Chondrocyte (in vitro differentiated cells): ENCODE measurements at places on chromosomes 16 and 17. TPM values are rescaled to one million over a fixed set of nuclear protein-coding genes. Genes with fewer than 3 reads are reported as not detected.

TCAP gene
- total RNA-seq: 0.64 to 1.3 TPM (median 0.77 TPM) in 3 replicates

SDR42E2 gene
- not detected in 3 replicates for total RNA-seq

SBK1 gene
- 1.5 to 2.8 TPM (median 1.7 TPM) in 3 replicates for total RNA-seq

- peak overlapping the region; percentile 36 for H3K27ac ChIP-seq
- no peak overlapping the region for H3K4me3 ChIP-seq
- no peaks in the 10 kb centered on the region for H3K36me3 ChIP-seq
- peaks cover 10% of the 10 kb centered on the region for H3K27me3 ChIP-seq
- H3K4me1 ChIP-seq: peaks cover 9% of the 10 kb centered on the region
Observed at GRCh38 chr17:4576729-4577322, 7.5 kb upstream of the SMTNL2 start.

GRCh38 chr16:66382966-66383299 lies 16.4 kb downstream of the CDH5 start:
- H3K4me3 ChIP-seq: no peak overlapping the region
- DNase-seq: no peak
- no peaks in the 10 kb centered on the region for H3K36me3 ChIP-seq
- H3K27me3 ChIP-seq: no peaks in the 10 kb centered on the region
- peaks cover 21% of the 10 kb centered on the region for H3K4me1 ChIP-seq

DNA sequence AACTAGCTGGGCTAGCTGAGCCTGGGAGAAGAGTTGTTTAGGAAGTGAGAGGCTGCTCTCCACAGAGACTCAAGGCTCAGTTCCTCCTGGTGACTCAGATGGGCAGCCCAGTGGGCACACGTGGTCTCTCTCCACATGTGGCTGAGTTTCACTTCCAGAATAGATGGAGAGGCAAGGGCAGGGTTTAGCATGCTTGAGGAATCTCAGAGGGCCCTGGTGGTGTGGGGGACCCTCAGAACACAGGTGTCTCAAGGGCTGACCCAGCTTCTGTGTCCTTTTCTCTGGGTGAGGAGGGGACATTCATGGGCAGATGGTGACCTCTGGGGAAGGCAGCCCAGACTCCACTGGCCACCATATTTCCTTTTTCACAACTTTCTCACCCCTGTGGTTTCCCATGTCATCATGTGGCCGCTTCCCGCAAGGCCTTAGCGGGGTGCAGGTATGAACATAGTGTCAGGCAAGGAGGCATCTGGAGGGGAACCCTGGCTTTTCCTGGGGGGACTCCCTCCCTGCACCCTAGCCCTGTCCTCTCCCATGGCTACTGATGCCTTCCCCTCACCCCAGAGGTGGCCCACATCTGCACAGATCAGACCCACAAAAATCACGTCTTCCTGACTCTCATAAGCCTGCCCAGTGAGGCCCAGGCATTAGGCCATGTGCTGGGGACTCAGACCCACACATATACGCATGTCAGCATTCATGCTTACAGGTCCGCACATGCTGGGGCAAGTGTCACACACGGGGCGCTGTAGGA lies 3.3 kb downstream of the GRN start:
- peaks cover 5% of the 10 kb centered on the region for H3K36me3 ChIP-seq
- peaks cover 14% of the 10 kb centered on the region for H3K4me1 ChIP-seq
- no peak overlapping the region for H3K4me3 ChIP-seq
- H3K27ac ChIP-seq: peak overlapping the region; percentile 57
- H3K27me3 ChIP-seq: no peaks in the 10 kb centered on the region

DNA sequence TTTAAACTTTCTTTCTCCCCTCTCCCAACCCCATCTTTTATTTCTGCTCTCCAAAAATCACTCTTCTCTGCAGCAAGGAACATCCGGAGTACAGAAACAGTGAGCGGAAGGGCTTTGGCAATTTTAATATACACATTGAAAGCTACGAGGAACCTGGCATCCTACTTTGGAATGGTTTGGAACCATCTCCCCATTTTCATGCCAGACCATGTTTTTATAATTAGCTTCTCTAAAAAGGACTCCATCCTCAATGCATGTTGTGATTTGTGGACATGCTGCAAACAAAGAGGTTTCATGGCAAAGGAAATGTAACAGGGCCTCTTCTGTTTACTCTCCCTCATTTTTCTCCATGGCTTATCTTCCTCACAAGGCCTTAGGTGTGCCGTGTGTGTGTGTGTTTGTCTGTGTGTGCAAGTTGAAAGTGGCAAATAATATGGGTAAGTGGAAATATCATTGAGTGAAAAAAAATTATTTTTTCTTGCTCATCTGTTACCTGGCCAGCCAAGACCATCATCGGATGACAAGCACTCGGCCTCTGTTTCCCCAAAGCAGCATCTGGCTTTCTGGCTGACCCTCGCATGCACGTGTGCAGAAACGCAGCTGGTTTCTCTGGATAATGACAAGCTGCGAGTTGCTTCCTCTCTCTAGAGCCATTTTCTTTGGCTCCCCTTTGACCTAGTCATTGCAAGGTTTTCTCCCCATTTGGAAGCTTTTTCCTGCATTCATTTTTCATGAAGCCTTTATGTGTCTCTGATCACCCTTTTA lies 585.0 kb downstream of the TMEM114 start:
- no peak overlapping the region for H3K27ac ChIP-seq
- no peaks in the 10 kb centered on the region for H3K36me3 ChIP-seq
- no peak for DNase-seq
- no peaks in the 10 kb centered on the region for H3K27me3 ChIP-seq
- H3K4me1 ChIP-seq: no peaks in the 10 kb centered on the region
- no peak overlapping the region for H3K4me3 ChIP-seq

DNA sequence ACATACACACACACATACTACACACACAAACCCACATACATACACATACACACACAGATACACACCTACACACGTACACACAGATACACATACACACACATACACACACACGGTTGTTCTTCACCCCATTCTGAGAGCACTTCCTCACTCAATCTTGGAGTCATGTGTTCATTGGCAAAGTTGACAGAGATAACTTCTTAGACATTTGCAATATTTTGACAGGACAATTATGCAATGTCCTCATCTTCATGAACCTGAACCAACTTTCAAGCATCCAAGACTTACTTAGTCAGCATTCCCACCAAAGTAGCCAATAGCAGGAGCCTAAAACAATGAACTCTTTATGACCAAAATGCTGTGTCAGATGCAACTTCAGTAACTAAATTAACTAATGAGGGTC lies 77.1 kb upstream of the DNAH17 start:
- H3K36me3 ChIP-seq: no peaks in the 10 kb centered on the region
- H3K27ac ChIP-seq: peak overlapping the region; percentile 59
- peaks cover 73% of the 10 kb centered on the region for H3K4me1 ChIP-seq
- no peaks in the 10 kb centered on the region for H3K27me3 ChIP-seq
